ENCODE measurements at places on chromosomes 2 and 18.

DNA sequence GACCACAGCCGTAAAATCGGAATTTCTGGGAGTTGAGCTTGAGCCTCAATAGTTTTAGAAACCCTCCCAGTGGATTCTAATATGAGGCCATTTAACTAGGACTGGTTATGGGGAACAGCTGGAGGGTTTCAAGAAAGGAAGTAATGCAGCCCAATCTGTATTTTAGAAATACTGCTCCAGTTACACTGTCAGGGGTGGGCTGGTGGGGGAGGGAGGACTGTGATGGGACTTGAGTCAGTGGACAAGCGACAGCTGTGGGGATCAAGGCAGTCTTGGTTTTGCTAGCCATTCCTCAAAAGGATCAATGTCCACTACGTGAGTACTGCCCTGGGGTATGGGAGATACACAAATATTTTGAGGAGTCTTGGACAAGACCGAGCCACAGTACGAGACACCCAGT is 34.8 kb downstream of the ASB1 start:
- DNase-seq, result no peak

- DNase-seq, result no peak
Measured at GRCh38 chr2:25879133-25879730, 945 bp upstream of the ASXL2 start.

DNA sequence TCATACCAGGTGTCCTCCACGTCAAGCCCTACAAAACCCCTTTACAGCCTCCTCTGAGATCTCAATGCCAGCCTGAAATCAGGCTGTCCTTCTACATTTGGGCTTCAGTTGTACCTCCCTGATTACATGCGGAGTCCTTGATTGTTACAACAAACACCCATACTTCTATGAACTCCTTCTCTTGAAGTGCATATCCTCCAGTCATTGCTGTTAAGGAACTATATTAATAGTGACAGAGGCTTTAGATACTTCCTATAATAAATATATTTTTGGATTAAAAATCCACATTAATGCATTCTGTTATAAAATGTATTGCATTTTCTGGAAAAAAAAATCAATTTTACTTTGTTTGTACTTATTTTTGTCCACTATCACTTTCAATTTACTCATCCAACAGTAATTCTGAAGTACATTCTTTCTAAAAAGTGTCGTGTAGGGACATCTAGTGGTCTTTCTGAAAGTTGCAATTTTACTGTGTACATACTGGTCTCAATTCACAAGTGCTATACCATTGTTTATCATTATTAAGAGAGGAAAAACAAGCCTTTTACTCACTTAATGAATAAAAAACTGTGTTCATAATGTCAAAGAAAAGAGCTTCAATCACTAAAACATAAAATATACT is 316.4 kb downstream of the DSEL start:
- no peak for DNase-seq

DNA sequence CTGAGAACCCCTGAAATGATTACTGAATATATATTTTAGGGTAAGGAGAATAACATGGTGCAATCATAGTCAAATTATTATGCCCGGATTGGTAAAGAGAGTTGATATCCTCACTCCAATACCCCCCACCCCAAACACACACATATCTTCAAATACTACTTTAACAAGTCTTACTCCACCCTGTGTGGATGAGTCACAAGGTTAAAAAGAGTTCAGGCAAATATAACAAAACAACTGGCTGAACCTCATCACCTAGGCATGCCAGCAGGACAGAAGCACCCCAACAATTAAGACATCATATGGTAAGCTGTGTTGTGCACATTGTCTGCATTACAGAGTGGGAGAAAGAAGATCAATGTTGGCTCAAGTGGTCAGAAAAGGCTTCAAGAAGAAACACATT is 857.4 kb downstream of the TDRD15 start:
- no peak for DNase-seq

DNA sequence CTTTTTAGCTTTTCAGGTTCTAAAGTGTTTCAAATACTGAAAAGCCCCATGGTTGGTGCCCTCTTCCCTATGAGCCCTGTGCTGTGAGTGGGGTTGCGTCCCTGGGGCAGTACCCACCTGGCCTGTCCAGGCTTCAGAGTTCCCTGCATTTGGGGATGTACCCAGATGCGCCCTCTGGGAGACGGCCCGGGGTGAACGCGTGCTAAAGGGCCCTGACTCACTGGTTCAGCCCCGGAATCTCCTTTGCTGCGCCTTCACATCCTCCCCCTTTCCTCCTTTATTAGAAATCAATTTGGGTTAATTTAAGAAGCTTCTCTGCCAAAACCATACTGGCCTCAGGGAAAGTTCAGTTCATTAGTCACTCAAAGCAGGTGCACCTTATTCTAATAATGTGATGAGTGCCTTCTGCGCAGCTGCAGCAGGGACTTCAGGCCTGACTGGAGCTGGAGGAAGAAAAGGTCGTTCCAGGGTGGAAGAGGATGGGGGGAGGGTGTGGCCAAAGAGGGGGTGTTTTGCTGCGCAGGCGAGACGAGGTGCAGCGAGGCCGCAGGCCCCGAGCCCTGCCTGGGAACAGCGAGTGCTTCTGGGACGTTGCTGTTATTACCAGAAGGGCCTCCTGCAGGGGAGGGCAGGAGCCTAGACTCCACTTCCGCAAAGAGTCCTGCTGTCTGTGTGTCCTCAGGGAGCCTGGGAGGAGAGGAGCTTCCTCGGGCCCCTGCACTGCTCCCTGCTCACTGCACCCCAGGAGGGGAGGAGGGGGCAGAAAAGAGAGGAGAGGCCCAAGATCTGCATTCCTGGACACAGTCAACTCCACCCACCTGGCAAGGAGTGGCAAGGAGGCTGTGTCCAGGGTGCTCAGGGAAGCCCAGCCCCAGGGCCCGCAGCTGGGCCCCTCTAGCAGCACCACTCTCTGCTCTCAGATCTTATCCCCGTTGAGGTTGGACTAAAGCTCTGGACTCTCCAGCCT is 223.2 kb upstream of the PXDN start:
- DNase-seq, result no peak

GRCh38 chr2:36587556-36587955 is 10.4 kb downstream of the FEZ2 start:
- DNase-seq, result no peak

- DNase-seq, result no peak
Measured at GRCh38 chr2:203185864-203186263, 53.0 kb upstream of the CYP20A1 start.

Measured in activated naive CD8-positive, alpha-beta T cell treated with anti-CD3 and anti-CD28 coated beads, Interleukin-2, amount 50 U/mL, for 24 hours (primary cell).